ENCODE measurements at places on chromosomes 5 and 9. TPM values are rescaled to one million over a fixed set of nuclear protein-coding genes. Genes with fewer than 3 reads are reported as not detected.

DNA sequence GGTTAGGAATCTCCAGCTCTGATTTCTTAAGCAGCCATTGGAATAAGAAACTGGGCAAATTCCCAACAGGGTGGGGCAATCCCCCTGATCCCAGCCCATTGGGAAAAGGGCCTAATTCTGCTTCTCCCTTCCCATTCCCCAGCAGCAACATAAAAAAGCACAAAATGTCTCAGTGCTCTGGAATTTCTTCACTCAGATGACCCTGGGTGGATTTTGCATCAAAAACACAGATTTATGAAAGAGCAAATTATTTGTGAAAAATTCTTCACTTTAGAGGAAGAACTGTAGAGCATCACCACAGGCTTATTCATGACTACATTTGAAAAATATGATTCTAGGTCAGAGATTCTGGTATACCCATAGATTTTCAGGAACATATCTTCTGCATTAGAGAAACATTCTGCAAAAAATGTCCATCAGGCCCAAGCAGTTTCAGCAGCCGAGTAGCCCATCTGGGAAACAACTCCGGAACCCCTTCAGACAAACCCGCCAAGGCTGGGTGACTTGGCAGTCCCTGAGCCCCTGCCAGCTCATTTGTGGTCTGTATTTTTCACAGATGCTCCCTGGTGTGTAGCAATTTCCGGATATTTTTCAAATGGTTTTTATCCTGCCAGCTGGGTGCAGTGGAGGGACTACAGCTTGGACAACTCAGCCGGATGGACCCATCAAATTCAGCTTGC lies 102.1 kb upstream of the RANBP3L start:
- no peak for DNase-seq

NEUROG1 gene
- not detected for total RNA-seq

- no peak for DNase-seq
Measured at GRCh38 chr9:4680173-4680525, 780 bp downstream of the CDC37L1 start.

GRCh38 chr9:23005156-23005555 lies 558.5 kb downstream of the DMRTA1 start:
- no peak for DNase-seq

- DNase-seq: no peak
Measured at GRCh38 chr5:81853030-81853357, 102.1 kb upstream of the SSBP2 start.

SIT1 gene
- total RNA-seq: not detected

GRCh38 chr9:32502464-32502863 lies 23.5 kb downstream of the RIGI start:
- peak; percentile 63 for DNase-seq

DNA sequence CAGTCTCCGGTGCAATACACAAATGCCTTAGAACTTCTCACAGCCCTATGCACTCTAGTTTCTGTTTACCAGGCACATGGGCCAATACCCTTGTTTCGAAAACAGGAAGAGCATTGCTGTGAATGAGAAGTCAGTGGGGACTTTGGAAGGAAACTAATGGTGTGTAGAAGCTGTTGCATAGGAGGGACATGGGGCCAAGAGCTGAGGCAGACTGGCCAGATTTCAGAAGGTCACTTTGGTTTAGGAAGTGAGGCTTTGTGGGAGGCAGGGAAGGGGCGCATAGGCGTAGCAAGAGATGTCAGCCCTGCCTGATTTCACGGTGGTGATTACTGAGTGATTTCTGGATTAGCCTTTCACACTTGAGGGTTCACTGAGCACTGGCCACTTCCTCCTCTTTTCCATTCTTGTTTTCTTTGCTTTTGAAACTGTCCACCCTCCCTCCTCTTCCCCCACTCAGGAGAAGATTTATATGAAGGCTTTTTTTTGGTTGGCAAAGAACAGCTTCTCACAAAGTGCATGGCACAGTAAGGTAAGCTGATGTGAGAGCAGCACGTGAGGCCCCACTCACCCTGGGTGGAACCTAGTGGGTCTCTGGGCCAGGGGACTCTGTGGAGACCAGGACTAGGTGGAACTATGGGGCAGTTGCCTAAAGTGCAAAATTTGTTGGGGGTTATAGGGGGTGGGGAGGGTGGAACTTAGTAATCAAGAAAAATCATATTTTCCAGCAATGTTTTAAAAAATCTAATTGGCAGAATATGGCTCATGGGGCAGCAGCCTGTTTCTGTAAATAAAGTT lies 6.1 kb upstream of the TMEM252 start:
- DNase-seq: no peak

- DNase-seq: no peak
Measured at GRCh38 chr9:76049341-76049740, 158.9 kb downstream of the PCSK5 start.

C9 gene
- total RNA-seq: not detected

DNA sequence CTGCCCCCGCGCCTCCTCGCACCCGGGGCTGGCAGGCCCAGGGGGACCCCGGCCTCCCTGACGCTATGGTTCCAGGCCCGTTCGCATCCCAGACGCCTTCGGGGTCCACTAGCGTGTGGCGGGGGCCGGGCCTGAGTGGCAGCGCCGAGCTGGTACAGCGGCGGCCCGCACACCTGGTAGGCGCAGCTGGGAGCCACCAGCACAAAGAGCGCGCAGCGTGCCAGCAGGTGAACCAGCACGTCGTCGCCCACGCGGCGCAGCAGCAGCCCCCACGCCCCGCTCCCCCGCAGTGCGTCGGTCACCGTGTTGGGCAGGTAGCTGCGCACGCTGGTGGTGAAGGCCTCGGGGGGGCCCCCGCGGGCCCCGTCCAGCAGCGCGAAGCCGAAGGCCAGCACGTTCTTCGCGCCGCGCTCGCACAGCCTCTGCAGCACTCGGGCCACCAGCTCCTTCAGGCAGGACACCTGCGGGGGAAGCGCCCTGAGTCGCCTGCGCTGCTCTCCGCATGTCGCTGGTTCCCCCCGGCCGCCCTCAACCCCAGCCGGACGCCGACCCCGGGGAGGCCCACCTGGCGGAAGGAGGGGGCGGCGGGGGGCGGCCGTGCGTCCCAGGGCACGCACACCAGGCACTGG lies 548 bp downstream of the TERT start:
- DNase-seq: no peak

HACD4 gene
- not detected for total RNA-seq

GAPT gene
- total RNA-seq: not detected

TMC1 gene
- not detected for total RNA-seq

DNA sequence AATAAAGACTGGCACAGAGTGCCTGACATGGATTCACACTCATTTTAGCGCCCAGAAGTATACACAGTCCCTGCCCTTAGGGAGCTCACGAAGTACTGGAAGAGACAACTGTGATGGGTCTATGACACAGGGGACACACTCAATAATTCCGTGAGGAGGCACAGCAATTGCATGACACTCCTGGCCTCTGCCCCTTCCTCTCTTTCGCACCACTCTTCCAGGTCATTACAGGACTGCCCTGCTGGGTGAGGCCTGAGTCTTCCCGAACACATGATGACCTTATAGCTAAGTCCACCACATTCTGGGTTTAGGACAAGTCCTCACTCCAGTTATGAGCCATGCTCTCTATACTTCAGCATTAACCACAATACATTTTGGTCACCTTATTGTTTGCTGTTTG lies 134.7 kb downstream of the GNA14 start:
- DNase-seq: no peak

MEIKIN gene
- total RNA-seq: not detected

GRCh38 chr5:180467028-180467975 lies 26.9 kb upstream of the CNOT6 start:
- DNase-seq: peak; percentile 90

TXNDC8 gene
- not detected for total RNA-seq

DNA sequence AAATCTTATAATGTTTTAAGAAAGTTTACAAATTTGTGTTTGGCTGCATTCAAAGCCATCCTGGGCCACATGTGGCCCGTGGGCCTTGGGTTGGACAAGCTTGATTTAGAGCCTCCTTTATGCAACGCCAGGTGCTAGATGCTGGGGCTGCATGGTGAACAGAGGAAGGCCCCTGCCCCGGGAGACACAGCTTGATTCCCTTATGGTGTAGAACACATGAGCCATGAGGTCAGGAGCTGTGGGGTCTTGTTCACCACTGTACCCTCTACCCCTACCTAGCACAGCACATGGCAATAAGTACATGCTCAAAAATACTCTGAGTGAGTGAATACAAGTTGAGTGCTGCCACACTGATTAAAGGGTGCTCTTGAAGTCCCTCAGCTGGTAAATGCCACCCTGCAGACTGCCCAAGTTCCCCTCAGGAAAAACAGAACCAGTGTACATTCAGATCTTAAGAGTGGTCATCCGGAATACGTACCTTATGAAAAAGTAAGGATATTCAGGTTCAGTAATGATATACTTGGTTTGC lies 71.9 kb downstream of the ARRDC3 start:
- DNase-seq: no peak
